ENCODE measurements at places on chromosomes 1 and 21.

DNA sequence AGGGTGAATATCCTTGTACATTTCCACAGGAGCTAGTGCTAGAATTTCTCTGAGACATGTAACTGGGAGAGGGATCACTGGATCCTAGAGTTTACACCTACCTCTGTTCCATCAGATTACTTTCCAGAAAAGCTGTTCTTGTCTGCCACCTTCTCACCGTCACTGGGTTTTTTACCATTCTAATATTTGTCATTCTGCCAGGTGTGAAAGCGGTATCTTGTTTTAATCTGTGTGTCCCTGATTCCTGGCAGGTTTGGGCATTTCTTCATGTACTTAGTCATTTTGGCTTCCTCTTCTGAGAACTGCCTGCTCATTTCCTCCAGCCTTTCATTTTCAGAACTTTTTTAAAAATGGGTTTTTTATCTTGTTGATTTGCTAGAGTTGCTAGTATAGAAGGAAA, 5.1 kb downstream of the PMF1 start:
- no peak for DNase-seq

- DNase-seq: no peak
Measured at GRCh38 chr1:238487931-238488330, 597.2 kb upstream of the ZP4 start.

- DNase-seq: no peak
Measured at GRCh38 chr1:34052565-34052964, 112.5 kb downstream of the CSMD2 start.

DNA sequence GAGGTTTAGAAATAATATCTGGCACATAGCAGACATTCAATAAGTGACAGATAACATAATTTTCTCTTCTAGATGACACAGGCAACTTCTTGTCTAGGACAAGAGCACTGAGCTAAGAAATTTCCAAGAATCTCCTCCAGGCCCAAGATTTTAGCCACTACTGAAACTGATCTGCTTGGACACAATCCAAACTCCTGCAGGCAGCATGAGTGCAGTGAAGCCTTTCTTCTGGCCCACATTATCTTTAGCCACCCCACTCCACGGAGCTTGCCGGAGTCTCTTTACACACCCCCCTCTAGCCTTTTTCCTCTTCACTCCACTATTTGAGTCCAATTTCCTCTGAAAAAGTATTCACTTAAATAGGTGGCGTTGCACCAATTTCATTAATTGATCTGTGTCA, 142.9 kb upstream of the DUSP10 start:
- no peak for DNase-seq

- peak; percentile 76 for DNase-seq
Measured at GRCh38 chr1:24742090-24742938, 2.9 kb upstream of the CLIC4 start.

DNA sequence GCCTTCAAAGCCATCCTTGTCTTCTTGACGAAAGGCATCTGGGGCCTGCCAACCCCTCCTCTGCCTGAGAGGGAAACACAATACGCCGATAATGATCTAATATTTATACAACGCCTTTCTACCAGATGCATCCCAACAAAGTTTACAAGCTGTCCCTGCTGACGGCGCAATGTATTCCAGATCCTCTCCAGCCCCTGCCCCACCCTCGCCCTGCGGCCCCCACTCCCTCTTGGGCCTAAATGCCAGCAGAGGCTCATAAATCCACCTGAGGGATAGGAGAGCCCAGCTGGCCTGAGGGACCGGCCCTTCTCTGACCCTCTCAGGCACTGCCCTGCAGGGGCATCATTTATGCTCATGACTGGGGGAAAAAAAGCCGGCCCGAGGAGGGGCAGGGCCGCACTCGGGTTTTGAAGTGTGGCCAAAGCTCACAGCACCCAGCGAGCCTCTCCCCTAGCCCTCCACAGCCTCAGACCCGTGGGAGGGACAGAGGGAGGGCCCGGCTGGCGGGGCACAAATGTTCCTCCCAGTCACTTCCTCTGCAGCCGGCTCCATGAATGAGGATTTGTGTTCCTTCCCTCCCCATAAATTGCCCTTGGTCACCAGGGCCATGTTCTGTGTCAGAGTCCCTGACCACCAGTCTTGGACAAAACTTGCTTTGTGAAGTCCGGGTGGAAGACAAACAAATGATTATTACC, 140.3 kb downstream of the FOXD2 start:
- no peak for DNase-seq

DNA sequence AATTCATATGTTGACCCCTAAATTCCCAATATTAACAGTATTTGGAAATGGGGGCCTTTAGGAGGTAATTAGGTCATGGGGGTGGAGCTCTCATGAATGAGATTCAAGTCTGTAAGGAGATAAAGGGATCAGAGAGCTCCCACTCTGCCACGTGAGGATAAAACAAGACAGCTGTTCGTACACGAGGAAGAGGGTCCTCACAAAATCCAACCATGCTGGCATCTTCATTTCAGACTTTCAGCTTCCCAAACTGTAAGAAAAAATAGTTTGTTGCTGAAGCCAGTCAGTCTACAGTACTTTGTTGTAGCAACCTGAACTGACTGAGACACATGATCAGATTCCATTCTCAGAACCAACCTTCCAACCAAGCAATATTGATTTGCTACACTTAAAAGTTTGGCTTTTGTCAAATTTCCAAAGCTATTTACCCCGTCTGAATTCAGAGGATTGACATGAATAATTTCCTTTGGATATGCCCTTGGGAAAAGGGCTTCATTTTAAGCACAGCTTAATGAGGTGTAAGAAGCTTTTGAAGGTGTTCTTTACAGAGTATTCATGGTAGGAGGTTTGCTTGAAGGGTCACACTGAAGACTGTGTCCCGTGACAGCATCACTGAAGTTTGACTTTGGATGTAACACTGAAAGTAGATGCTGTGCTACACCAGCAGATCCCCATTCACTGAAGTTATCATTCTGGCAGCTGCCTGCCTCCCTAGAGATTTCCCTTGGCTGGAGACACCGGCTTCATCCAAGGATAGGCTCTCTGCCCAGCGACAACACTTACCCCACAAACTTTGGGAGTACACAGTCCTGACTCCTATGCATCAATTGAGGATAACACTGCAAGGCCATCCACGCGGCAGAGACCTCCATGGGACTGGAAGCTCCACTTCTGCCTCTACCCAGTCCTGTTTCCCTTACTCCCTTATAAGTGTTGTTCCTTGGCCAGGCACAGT, 4.9 kb upstream of the OMA1 start:
- DNase-seq: no peak

- DNase-seq: peak; percentile 36
Measured at GRCh38 chr1:101065575-101065974, 40.0 kb upstream of the DPH5 start.

- DNase-seq: no peak
Measured at GRCh38 chr1:114189398-114189797, 35.7 kb upstream of the SYT6 start.

DNA sequence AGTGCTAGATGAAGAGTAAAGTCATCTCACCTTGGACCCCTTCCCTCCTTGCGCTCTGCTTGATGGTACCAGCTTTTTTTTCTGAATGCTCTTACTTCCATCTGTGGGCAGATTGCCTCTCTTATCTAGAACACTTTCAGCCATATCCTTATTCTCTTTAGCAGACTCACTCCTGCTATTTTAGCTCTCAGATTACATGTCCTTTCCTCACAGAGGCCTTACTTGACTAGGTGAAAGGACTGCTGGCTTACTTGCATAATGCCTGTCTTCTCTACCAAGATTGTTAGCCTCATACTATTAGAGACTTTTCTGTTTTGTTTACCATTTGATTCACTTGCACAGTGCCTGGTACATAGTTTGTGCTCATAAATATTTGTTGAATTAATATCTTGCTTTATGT, 9.3 kb downstream of the IFI44 start:
- no peak for DNase-seq

- DNase-seq: no peak
Measured at GRCh38 chr1:172401477-172401876, 19.0 kb upstream of the C1orf105 start.

DNA sequence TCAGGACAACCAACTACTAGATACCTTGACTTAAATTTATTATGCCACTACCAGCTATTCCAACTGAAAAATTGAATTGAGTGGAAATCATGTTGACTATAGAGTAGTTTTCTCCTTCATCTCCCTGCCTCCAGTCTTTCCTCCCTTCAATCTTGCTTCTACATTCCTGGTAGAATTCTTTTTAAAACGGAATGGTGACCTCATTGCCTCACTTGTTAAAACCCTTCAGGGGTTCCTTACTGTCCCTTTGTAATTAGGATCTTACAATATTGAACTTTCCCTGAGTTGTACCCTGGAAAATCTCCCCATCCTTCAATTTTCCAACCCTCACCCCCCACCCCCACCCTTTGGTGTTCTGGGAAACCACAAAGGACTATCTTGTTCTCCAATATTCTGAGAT, 82.8 kb upstream of the ZNF326 start:
- DNase-seq: no peak

DNA sequence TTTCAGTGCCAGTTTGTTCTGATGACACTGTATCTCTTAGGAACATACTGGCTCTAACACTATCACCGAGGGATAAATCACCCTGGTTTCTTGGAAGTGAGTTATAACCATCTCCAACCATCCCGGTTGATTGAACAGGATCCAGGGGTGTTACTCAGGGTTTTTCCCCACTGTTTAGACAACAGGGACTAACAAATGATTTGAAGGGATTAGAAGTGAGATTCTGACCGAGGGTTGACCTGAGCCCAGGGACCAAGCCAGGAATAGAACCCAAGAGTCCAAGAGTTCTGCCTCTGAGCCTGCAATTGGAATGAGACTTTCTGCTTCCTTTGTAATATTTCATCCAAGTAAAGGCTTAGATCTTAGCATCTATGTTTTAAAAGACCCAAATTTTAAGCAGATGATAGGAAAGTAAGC, 154.0 kb downstream of the DHRS3 start:
- no peak for DNase-seq

- DNase-seq: no peak
Measured at GRCh38 chr1:170376801-170377385, 155.1 kb upstream of the GORAB start.

DNA sequence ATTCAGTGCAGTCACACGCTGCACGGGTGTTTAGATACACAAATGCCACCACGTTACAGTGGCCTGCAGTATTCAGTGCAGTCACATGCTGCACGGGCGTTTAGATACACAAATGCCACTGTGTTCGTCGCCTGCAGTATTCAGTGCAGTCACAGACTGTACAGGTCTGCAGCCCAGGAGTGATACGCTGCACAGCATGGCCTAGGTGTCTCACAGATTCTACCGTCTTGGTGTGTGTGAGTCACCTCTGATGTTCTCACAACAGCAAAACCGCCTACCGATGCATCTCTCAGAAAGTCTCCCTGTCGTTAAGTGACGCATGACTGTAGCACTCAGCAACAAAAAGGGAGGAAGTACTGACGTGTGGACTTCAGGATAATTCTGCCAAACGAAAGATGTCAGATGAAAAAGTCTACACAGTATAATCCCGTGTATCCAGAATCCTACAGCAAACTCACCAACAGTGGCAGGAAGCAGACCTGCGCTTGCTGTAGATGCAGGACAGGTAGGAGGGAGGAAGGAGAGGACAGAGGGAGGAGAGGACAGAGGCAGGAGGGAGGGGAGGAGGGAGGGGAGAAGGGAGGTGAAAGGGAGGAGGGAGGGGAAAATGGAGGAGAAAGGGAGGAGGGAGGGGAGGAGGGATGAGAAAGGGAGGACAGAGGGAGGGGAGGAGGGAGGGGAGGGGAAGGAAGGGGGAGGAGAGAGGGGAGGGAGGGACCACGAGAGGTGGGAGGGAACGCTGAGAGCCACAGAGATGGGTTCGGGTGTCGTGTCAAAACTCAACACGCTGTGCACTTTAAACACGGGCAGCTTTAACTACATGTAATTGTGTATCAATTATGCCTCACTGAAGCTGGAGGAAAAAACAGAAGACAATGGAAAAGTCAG, 36.3 kb upstream of the PCBP3 start:
- no peak for DNase-seq

- DNase-seq: no peak
Measured at GRCh38 chr1:33301273-33301984, 19.5 kb downstream of the A3GALT2 start.

GRCh38 chr1:41525891-41526587, 41.6 kb upstream of the EDN2 start:
- DNase-seq: no peak

DNA sequence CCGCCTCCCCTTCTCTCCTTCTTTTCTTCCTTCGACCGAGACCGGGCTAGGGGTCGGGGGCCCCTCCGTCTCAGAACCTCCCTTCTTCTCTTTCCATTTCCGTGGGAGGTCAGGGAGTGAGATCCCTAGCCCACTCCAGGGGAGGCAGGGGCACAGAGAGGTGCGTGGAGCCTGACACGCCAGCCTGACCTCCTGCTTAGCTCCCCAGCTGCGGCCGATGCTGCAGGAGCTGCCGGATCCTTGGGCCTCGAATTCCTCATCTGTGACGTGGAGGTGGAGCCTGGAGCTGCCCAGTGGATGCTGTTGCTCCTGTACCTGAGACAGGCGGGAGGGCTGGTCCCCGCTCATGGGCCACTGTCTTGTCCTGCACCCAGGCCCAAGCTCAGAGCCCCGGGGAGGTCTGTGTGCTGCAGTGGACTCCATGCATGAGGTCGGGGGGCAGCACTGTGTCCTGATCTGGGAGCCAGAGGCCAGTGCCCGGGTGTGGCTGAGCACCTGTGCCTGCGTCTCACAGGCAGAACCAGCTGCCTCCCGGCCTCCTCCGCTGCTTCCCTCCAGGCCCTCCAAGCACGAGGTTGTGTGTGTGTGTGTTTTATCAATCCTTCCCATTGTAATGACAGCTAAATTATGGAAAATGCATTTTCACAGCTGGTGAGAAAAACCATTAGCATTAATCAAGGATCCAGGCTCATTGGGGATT, 55.3 kb upstream of the TTC34 start:
- no peak for DNase-seq

DNA sequence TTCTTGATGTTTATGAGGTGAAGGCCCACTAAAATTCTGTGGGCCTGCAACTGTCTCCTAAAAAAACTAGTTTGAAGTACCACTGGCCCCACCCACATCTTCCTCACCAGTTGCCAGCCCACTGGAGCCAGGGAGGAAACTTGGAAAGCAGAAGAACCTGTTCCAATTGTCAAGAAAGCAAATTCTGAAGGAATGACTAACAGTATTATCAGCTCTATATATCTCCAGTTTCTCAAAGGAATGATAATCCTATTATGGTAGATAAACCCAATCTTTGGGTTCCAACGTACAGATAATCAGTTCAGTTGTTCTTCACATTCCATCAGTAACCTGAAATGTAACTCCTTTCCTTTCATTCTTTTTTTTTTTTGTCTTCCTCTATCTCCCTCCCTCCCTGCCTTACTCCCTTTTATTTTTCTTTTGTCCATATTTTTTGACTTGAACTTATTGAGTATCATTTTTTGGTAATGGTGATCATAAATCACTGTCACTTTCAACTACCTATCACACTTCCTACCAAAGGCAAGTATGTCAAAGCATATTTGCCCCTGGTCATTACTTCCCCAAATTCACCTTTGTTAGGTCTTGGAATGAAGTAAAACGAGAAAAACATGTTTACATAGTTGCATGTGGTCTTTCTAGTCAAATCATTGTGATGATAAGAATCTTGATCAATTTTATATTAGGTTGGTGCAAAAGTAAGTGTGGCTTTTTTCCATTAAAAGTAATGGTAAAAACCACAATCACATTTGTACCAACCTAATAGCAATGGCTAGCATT, 943.4 kb downstream of the TTLL7 start:
- no peak for DNase-seq
